ENCODE measurements at places on chromosomes 12 and 14.

GRCh38 chr12:117026343-117026742, 72.9 kb downstream of the TESC start:
- DNase-seq = no peak

- no peak for DNase-seq
Measured at GRCh38 chr14:102538602-102539543, 29.3 kb upstream of the ANKRD9 start.

GRCh38 chr14:42778984-42779383, 1172.3 kb downstream of the LRFN5 start:
- no peak for DNase-seq

DNA sequence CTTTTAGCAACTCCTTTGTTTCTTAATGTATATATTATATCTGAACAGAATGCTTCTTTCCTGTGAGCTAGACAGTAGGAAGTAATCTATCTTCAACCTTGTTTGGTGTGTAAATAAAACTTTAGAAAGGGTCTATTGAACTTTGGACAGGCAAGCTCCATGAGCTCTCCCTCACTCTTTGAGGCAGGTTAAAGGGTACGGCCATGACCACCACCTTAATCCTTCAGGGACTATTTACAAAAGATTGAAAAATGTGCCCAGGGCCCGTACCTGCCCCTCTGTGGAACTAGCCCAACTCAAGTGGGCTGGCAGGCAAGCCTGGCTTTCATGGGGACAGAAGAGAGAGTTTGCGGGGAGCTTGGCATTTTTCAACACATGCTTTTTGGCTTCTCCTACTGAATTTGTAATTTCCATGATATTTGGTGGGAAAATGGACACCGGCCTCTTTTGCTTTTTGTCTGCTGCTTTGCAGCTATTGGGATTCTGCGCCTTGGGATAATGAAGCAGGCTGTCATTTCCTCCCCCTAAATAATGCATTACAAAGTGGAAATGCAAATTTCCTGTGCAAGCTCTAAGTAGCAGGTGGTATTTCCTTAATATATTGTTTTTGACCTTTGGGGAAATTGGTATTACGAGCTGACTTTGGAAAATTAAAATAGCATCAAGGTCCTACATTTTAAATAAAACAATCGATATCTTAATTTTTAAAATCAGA, 106.0 kb downstream of the HMGA2 start:
- DNase-seq = no peak

DNA sequence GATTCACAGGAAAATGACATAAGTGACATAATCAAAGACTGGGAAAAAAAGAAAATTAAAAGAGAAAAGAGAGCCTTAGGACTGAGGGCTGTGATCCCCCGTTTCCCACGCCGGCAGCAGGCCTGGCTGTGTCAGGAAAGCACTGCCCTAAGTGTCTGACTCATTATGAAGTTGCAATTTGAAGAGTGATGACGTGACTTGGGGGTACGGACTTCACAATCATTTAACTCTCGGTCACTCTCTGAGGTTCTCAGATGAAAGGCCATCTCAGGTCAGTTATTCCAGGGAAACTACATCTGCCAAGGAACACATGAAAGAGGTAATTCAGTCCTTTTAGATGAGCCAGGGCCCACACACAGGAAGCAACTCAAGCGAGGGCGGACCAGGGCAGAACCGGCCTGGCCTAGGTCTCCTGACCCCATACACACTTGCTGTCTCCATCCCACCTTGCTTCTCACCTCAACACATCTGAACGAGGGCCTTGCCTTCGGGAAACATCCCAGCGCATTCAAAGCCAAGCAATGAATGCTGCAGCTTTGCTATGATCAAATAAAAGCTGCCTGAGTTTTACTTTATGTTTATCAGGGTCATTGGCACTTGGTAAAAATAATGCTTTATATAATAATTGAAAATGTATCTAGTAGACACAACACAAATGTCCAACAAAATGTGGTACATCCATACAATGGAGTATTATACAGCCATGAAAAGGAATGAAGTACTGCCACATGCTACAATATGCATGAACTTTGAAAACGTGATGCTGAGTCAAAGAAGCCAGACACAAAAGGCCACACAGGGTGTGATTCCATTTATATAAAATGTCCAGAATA, 2.7 kb downstream of the SSH1 start:
- DNase-seq = no peak

GRCh38 chr12:27965411-27965810, 7.1 kb downstream of the PTHLH start:
- DNase-seq = no peak

DNA sequence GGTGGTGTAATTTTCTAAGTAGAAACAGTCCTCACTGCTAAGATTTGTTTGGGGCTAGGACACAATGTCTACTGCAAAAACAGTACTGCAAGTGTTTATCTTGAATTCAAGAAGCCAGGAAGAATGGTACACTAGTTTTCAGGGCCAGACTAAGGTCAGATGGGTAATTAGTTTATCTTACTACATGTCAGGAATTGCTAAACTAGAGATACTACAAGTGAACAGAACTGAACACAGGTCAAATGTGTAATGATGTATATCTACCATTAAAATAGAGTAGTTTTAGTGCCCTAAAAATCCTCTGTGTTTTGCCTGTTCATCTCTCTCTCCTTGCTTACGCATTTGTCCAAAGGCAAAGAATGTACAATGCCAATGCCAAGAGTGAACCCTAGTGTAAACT, 2.3 kb upstream of the RPL41 start:
- no peak for DNase-seq

GRCh38 chr14:65471038-65471878, 58.7 kb downstream of the FUT8 start:
- no peak for DNase-seq

DNA sequence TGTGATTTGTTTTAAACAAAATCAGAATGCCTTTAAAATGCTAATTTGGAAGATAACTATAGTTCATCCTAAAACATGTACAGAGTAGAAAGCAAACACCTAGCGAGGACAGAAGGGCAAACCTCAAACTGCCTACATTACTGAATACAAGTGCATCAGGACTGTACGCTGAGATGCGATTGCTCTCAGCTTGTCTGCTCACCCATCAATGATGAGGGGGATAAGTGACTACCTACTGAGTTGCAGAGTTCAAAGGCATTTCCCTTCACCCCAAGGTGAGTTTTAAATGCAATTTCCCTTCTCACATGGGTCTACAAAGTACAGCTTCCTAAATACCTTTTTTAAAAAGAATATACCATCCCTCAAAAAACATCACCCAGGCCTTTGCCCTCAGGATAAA, 52.9 kb downstream of the PHLDA1 start:
- DNase-seq = no peak

- DNase-seq = no peak
Measured at GRCh38 chr12:65493913-65494245, 215.4 kb downstream of the MSRB3 start.

DNA sequence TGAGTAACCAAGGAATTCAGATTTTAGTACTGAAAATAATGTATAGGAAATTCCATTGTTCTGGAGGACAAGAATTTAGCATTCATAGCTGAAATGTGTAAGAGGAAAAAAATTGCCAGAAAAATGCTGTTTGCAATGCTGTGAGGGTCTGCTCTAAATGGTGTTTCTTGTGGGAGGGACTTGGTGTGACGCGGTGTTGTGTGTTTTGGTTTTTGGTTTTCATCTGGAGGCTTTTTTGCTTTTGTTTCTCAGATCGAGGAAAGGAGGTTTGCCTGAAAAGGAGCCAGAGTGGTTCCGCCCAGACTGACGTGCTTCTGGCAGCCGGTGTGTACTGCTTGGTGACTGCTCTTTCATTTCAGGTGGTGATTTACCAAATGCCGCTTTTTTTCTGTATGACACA, 211.8 kb upstream of the HMGA2 start:
- no peak for DNase-seq

DNA sequence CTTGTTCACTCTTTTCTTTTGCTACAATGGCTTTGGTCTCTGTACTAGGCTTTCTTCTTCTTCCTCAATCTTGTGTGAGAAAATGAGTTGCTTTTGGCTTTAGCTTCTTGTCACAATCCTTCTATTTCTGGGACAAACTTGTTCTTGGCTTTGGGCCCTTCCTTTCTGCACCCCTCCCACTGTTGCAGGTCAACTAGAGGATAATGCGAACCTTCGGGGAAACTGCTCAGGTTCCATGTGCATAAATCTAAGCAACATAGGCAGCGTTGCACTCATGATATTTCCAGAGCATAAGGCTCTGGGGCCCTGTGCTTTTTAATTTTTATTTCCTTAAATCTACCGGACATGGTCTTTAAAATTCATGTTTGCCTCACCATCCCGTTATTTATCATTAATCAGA, 89.8 kb upstream of the LRIG3 start:
- DNase-seq = no peak

GRCh38 chr14:100523131-100523842, 63.9 kb downstream of the BEGAIN start:
- DNase-seq = no peak

- no peak for DNase-seq
Measured at GRCh38 chr14:95222151-95222631, 64.9 kb upstream of the DICER1 start.

- DNase-seq = peak; percentile 51
Measured at GRCh38 chr12:40655451-40655850, 36.8 kb upstream of the CNTN1 start.

DNA sequence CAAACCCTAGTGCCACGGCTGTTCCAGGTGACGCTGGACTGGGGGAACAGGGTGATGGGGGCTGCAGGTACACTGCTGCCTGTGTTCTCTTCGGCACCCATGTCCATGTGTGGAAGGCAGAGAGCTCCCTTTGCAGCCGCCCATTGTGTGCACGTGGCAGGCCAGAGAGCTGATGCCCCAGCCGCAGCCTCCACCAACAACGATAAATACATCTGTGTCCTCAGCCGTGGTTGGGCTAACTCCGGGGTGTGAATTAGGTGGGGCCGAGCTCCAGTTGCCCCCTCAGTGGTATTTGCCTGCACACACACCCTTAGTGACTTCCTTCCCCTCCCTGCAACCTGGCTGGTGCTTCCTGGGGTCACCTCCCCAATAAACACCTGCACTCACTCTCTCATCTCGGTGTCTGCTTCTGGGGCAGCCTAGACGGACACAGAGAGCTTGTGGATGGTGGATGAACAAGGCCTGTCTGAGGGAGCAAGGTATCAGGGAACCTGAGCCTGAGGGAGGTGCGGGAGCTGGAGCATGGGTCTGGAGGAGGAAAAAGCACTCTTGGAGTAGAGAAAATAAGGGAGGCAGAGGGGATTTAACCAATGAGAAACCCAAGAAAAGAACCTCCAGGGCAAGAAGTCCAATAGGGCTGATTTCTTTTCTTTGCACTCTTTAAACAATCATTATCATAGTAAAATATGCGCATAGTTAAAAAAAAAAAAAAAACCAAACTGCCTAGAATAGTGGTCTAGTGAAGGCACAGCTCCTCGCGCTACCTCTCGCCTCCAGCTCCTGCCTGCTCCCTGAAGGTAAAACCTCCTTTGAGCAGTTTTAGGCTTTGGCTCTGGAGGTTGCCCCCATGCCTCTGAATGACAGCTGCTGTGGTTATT, 112.6 kb downstream of the ZNF664 start:
- no peak for DNase-seq

DNA sequence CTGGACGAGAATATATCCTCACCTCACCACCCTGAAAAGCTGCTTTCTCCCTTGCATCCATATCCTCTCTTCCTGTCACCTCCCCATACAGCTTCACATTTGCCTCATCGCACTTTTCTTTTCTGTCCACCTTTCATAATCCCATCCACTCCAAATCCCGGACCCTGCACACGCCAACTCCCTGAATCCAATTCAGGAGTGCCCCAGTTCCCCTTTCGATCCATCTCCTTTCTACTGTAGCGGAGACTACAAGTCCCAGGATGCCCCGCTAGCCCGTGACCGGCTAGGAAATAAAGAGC, 2.5 kb downstream of the TMEM253 start:
- DNase-seq = no peak
